ENCODE measurements at places on chromosomes 11 and 22.

GRCh38 chr11:134657631-134658030, 245.6 kb upstream of the B3GAT1 start:
- no peak for DNase-seq

- DNase-seq: no peak
These were observed 1.1 kb downstream of the SPATA19 start for GRCh38 chr11:133844217-133844616.

GRCh38 chr11:57335343-57336110, at the start of gene SSRP1:
Gene SSRP1 (minus strand): TSS chr11:57335892. CDS start chr11:57335121, 771 bp downstream.
- DNase-seq: peak; percentile 93

DNA sequence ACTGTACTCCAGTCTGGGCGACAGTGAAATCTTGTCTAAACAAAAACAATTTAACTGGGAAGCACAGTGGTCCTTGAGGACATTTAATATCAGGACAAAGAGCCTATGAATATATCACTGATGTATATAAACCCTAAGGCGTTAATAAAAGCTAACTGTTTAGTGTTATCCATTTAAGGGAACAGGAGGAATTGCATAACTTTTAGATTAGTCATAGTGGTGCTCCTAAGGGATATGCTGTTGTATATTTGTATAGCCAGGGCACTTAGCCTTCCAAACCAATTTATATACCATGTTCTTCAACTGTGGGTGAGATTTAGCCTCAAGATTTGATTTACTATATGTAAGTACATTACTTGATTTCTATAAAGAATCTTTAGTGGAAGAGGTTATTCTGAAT, 3.0 kb upstream of the CHEK1 start:
- DNase-seq: no peak

DNA sequence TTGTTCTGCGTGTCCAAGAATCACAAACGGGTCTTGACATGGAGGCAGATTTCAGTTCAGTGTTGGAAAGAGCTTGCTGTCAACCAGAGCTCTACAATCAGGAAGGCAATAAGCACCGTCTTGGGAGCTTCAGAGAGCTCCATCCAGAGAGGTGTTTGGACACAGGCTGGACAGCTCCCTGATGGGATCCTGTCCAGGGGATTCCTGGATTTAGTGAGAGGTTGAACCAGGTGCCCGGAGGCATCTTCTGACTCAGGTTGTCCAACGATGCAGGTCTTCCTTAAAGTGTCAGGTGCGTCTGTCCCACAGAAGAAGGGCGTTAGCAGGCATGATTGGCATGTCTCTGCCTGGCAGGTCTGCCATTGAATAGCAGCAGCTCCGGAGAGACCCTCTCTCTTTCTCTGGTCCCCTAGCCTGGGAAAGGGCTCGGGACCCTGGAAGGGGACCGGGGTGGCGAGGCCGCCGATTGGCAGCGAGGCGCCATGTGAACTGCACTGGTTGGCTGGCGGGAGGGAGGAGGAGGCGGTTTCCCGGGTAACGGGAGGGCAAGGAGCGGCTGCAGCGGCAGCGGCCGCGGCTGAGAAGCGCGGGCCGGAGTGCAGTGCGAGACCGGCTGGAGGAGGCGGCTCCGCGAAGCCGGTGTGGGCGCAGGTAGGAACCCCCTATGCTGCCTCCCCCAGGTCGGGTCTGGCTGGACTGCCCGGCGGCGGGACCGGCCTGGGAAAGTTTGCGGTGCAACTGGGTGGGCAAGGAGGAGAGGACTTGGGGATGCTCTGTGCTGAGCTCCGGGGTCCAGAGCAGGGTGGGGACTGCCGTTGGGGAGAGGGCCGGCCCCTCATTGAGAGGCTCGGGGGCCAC, 104.1 kb upstream of the E2F8 start:
- no peak for DNase-seq

DNA sequence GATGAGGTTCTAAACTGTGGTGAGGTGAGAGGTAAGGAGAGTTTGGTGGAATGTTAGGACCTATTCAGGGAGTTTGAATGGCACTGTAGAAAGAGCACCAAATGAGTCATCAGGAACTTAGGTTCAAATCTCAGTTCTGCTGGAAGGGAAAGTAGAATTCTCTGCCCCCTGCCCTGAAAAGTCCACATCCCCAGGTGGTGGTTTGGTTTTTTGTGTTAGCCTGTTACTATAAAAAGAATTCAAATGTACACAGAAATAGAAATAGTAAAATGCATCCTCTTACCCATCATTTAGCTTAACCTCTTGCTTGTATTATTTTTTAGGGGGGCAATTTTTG, 20.2 kb downstream of the PPFIBP2 start:
- DNase-seq: no peak

GRCh38 chr11:106399076-106399511, 321.6 kb downstream of the AASDHPPT start:
- no peak for DNase-seq

DNA sequence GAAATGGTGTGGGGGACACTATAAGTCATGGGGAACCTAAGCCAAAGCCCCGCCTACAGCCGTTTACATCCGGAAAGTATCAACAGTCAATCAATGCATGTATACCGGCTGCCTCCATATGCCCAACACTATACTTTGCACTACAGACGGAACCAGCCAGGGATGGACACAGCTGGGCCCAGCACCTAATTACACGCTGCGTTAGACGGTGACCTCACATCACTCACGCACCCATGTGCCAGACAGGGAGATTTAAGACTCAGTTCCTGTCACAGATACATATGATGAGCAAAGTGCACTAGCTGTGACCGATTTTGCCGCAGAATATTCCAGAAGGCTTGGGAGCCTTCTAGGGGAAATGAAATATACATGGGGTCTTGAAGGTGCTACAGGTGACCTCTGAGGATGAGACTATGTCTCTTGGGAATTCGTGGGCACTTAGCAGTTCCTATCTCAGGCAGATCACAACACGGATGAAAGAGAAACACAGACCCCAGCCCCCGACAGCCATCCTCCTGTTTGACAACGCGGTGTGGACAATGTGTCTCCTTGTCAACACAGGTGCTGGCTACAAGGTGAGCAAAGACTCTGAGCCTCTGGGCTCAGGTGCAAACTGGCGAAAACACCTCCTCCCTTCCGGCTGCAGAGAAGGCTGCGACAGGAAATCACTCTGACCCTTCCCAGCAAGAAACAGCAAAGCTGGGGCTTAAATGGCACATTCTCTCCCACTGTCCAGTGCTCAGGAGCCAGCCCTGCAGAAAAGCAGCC, 8.0 kb downstream of the AHNAK start:
- DNase-seq: no peak

DNA sequence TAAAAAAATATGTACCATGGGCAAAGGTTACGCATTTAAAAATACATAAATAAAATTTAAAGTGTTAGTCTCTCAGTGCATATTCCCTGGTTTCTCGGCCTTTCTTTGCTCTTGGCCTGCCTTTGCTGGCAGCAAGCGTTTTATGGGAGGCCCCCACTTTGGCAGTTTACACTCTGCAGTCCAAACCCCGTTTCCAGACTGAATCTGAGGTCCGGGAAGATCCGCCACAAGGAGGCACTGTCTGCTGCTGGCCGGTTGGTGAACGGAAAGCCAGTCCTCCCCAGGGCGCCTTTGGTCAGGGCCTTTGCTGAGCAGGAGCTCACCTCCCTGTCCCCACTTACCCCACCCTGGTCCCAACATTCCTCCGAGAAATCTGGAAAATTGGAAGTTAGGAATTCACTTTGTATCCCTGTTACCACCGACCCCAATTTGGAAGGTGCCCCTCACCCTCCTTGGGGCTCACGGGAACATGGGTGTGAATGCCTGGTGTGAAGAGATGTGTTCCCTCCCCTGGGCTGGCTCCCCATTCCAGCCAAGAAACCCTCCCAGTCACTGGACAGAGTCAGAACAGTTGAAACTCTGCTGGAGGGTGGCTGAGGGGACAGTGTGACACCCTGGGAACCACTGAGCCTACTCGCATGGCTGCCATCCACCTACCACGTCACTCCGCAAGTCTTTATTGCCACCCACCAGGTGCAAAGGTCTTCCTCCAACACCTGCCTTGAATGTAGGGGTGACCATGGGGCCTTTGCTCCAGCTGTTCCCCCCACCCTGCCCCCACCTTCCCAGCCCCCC, 9.4 kb upstream of the SF1 start:
- peak; percentile 57 for DNase-seq

DNA sequence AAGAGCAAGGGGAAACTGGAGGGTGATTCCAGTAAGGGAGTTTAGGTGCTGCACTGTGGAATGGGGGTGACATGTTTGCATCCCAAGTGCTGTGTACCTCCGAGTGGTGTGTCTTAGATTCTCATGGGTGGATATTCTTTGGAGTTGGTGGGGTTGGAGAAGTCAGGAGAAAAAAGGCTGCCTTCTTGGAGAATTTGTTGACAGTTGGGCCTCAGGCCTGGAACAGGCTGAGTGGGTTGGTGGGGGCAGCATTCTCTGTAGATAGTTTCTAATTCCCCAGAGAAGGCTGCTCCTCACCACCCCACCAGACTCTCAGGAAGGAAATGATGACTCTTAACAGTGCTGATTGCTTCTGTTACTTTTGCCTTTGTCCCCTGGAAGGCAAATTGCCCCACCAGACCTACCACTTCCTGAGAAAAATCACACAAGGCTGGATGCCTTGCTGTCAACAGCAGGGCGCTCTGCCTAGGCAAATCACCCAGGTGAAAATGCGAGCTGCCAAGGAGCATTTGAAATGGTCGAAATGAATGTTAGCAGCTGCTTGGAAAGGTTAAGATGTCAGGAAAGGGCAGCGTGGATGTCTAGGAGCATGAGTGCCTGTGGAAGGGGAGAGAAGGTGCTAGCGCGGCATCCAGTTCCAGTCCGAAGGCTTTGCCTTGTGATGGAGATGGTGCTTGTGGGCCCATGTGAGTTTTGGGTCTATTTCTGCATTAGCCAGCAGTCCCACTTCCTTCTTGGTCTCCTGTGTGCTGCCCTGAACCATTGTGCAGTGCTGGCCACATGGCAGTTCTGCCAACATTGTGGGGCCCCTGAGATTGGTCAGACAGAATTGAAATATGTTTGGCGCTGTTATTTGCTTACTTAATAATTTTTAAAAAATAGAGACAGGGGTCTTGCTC, 29.7 kb upstream of the SORL1-AS1 start:
- DNase-seq: peak; percentile 84

- no peak for DNase-seq
These were observed 112.1 kb downstream of the ATXN10 start for GRCh38 chr22:45783690-45784089.

- peak; percentile 25 for DNase-seq
These were observed 47.5 kb downstream of the SC5D start for GRCh38 chr11:121340032-121340580.

DNA sequence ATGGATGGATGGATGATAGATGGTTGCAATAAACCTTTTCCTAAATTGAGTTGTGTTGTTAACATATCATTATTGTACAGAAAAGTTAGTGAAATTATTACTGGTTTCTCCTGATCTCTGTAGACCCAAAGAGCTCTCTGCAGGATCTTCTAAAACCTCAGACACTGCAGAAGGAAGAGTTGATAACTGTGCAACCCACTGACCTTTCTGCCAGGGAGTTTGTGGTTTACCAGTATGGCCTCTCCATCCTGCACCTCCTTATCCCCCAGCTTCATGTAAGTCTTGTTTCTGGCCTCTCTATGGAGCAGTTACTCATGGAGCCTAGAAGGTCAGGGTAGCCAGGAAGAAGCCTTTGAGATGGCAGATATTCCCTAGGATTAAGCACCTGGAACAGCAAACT, 45.6 kb downstream of the BTG4 start:
- no peak for DNase-seq

DNA sequence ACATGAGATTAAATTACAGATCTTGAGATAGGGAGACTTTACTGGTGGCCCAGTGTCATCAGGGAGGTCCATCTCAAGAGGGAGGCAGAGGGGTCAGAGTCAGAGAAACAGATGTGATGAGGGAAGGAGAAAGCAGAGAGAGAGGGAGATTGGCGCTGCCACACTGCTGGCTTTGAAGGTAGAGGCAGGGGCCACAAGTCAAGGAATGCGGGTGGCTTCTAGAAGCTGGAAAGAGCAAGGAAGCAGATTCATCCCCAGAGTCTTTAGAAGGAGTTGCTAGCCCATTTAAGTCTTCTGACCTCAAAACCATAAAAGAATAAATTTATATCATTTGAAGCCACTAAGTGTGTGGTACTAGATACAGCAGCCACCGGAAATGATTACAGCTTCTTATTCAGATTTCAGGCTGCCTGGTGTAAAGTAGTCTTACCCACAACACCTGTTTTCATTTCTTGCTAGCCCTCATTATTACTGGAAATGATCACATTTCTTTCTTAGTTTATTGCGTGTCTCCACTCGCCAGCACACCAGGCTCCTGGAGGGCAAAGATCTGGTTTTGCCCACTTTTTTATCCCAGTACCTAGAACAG, 12.6 kb upstream of the SERPINH1 start:
- DNase-seq: peak; percentile 28

- no peak for DNase-seq
These were observed 786 bp downstream of the CAPN1 start for GRCh38 chr11:65182258-65183170.
